Left lung (tissue), 14 donors: ENCODE measurements at places on chromosomes 1 and 21. TPM values are rescaled to one million over a fixed set of nuclear protein-coding genes. Genes with fewer than 3 reads are reported as not detected.

ACTA1 gene
- 1.2 TPM for total RNA-seq

C21orf58 gene
- total RNA-seq: 6.4 TPM

DENND2C gene
- total RNA-seq: 4.7 TPM

ORC1 gene
- total RNA-seq: 2.3 TPM

DNM3 gene
- 7.7 TPM for total RNA-seq

PLA2G2A gene
- 41.5 TPM for total RNA-seq

EFNA3 gene
- total RNA-seq: 1.1 TPM

SYTL1 gene
- 41.4 TPM for total RNA-seq

OPTC gene
- total RNA-seq: not detected

HORMAD1 gene
- 0.38 TPM for total RNA-seq

ESRRG gene
- 0.29 TPM for total RNA-seq

KIAA1614 gene
- 5.1 TPM for total RNA-seq

CDA gene
- total RNA-seq: 2.2 TPM

SPRR2B gene
- not detected for total RNA-seq

AADACL3 gene
- total RNA-seq: not detected

GJA9 gene
- total RNA-seq: not detected
